Amniotic epithelial cell (primary cell): ENCODE measurements at places on chromosomes 2 and 18.

DNA sequence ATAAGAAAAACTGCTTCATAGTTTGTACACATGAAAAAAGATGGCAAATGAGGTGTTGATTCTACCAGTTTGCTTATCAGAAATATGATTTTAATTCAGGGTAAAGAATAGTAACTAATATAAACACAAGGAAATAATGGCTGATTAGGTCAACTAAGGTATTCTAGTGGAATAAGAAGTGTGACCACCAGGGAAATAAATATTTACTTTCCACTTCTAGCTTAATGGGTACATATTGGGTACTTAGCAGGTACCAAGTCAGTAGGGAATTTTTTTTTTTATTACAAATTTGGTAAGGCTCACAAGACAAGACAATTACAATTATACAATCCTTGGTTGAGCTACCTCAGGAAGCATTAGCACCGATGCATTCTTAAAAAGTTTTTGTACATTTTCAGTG, 135.7 kb downstream of the PLEKHA3 start:
- no peak for DNase-seq

DNA sequence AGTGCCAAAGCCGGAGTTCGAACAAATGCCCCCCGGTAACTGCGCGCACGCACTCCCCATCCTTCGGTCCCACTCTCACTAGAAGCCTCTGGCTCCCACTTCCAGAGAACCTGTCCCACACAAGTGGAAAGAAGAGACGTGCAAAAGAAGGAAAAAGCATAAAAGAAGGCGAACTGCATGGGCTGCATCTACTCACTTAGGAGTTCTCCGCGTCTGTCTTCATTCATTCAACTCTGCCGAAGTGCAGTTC, 312 bp downstream of the NR4A2 start:
- peak; percentile 41 for DNase-seq

DNA sequence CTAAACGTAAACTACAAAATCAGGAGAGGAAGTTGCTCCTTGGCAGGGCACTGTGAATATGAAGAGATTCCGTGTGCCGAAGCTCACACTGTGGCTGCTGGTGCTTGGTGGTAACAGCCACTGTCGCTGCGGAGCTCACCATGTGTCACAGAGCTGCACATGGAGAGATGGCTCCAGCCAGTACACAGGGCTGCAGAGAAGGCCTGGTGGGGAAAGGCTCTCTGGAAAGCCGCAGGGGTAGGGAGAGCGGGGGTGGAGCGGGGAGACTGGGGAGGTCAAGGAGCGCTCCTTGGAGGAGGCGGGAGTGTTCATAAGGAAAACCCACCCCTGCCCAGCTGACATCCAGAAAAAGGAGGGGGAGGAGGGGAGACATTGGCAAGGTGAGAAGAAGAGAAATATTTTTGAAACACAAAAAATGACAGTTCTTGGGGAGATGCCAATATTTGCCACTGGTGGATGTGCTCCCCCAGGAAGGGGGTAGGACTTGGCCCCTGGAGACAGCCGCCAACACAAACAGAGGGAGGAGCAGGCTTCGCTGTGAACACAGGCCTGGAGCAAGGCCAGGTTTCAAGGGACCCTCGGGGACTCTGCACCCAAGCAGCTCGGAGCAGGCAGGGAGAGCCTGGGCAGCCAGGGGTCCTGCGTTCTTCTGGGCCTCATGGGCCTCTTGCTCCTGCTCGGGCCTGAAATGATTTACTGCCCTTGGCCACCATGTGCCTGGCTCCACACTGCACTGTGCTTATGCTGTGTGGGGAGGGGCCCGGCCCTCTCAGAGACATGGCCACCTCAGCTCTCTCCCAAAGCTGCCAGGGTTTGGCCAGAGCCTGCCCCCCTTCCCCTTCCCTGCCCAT, 102.6 kb upstream of the GLI2 start:
- DNase-seq: no peak

- DNase-seq: peak; percentile 65
Observed at GRCh38 chr2:7012141-7012764, 95.0 kb downstream of the RNF144A start.

- DNase-seq: no peak
Observed at GRCh38 chr2:170147576-170147975, 30.4 kb upstream of the MYO3B start.

DNA sequence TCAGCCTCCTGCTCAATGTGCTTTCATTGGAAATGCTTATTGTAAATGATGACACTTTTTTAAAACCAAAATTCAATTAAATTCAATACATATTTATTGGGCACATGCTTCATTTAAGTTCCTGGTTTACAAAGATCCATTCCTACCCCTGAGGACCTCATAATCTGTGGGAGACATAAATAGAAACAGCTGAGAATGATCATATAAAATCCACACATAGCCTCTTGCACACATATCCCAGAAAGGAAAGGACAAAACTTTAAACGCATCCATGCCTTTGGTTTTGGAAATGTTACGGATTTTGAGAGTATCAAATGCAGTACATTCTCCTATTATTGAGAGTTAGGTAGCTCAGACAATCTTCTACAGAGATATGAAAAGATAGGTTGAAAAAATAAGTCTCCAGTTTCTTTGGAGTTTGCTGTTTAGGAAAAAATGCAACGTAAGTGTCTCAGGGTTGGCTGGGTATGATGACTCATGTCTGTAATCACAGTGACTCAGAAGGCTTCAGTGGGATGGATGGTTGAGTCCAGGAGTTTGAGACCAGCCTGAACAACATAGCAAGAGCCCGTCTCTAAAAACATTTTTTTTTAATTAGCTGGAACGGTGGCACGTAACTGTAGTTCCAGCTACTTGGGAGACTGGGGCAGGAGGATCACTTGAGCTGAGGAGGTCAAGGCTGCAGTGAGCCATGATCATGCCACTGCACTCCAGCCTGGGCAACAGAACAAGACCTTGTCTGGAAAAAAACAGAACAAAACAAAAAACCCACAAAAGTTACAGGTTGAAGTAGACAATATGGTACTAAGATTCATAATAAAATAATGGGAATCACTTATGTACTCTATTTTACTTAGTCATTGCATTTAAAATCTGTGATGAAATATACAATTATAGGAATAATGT, 3.9 kb upstream of the PRELID3A start:
- peak; percentile 89 for DNase-seq

- DNase-seq: no peak
Observed at GRCh38 chr2:88206665-88207347, 36.7 kb downstream of the THNSL2 start.
